Thoracic aorta (tissue), 2 donors: ENCODE measurements at places on chromosomes 12 and 14.

- H3K4me3 ChIP-seq = no peak overlapping the region
- no peaks in the 10 kb centered on the region for H3K27me3 ChIP-seq
- no peaks in the 10 kb centered on the region for H3K4me1 ChIP-seq
Observed at GRCh38 chr12:75964150-75964549, 67.4 kb downstream of the PHLDA1 start.

DNA sequence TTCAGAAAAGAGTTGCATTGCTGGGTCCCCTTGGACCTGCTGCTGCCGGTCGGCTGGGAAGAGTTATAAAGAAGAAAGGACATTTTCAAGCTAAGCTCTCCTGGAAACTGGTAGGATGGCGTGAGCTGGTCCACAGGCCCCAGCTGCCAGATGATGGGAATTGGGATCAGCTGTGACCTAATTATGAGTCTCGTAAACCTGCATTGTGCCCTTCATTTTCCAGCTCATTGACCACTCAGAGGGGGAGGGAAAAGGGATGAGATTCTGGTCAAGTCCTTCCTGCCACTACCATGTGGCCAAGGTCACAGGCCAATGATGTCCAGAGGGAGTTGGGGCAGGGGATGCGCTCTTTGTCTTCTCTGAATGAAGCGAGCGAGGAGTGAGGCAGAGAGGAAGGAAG is 320.9 kb downstream of the NRXN3 start:
- DNase-seq = no peak
- no peak overlapping the region for H3K27ac ChIP-seq
- no peak overlapping the region for H3K4me3 ChIP-seq
- H3K36me3 ChIP-seq = no peaks in the 10 kb centered on the region
- no peaks in the 10 kb centered on the region for H3K4me1 ChIP-seq
- no peaks in the 10 kb centered on the region for H3K27me3 ChIP-seq

DNA sequence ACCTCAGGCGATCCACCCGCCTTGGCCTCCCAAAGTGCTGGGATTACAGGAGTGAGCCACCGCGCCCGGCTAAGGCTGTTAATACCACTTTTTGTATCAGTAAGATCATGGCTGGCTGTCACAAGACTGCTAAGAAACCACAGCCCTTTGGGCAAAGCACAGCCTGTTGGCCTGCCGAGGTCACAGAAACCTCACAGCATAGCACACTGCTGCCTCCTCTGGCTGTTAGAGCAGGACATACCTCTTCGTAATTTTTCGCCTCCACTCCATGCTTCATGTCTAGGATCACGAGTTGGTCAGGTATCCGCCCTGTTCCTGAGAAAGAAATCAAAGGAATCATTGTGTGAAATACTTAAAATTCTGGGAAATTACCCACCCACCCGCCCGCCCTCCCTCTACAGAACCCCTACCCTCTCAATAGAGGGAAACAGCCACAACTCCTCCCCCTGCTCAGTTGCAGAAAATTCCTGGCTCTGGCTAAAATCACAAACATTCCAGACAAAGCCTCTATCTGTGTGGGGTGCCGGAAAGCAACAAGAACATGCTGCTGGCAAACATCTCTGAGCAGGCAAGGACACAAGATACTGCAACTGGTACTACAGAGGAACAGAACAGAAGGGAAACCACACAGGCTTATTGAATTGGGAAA is 20.7 kb upstream of the NEK9 start:
- no peaks in the 10 kb centered on the region for H3K27me3 ChIP-seq
- H3K4me1 ChIP-seq = peaks cover 13% of the 10 kb centered on the region
- H3K36me3 ChIP-seq = peaks cover 11% of the 10 kb centered on the region
- DNase-seq = no peak

- H3K27me3 ChIP-seq = no peaks in the 10 kb centered on the region
- H3K27ac ChIP-seq = no peak overlapping the region
- no peak overlapping the region for H3K4me3 ChIP-seq
- DNase-seq = no peak
Observed at GRCh38 chr12:58163021-58163420, 221.7 kb downstream of the ATP23 start.

- H3K27me3 ChIP-seq = no peaks in the 10 kb centered on the region
- DNase-seq = no peak
- no peaks in the 10 kb centered on the region for H3K36me3 ChIP-seq
- H3K4me1 ChIP-seq = no peaks in the 10 kb centered on the region
- H3K27ac ChIP-seq = no peak overlapping the region
Observed at GRCh38 chr12:131075611-131076010, 121.9 kb downstream of the ADGRD1 start.

DNA sequence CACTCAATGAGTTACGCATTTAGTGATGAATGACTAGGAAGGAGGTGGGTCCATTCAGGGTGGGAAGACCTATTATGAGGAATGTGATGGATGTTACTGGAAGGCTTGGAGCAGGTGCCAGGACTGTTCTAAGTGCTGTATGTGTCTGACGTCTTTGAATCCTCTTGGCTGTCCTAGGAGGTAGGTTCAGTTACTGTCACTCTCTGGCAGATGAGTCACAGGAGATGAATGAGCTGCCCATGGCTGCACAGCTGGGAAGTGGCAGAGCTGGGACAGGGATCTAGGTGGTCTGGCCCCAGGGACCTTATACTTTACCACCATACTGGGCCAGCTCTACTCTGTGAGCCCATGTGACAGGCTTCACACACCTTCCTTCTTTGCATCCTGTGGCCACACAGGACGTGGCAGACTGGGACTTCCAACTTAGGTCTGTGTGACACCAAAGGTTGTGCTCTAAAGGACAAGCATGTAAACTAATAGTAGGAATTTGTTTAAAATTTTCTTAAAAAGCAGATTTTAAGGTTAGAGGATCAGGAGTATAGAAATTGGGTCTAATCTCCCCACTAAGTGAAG is 24.0 kb downstream of the TCTN1 start:
- DNase-seq = no peak
- H3K27ac ChIP-seq = no peak overlapping the region
- H3K36me3 ChIP-seq = no peaks in the 10 kb centered on the region

DNA sequence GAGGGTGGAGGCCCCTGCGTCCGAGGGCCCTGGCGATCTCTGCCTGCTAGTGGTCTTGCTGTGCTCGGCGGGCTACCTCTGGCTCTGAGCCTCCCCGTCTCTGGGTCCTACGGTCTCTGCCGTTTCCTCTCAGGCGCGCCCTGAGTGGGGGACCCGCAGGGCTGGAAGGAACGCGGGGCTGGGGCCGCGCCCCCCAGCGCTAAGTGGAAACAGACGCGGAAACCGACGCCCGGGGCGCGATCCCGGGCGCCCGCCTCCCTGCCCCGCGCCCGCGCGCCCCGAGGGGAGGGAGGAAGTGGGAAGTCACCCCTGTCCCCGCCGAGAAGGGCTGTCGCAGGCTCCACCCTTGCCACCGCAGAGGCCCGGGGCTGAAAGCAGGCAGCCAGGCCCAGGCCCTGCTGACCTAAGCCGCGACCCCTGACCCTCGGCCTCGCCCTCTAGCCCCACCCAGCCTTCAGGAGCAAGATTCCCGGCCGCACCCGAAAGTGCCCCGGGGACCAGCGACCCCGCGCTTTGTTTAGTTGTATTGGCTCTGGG is 831 bp downstream of the CRIP1 start:
- peak overlapping the region; percentile 82 for H3K4me3 ChIP-seq
- peak overlapping the region; percentile 74 for H3K27ac ChIP-seq
- DNase-seq = no peak
- H3K4me1 ChIP-seq = peaks cover 38% of the 10 kb centered on the region

GRCh38 chr12:119459481-119459880 is 125.0 kb downstream of the CCDC60 start:
- H3K4me3 ChIP-seq = no peak overlapping the region
- no peak overlapping the region for H3K27ac ChIP-seq
- no peaks in the 10 kb centered on the region for H3K4me1 ChIP-seq

GRCh38 chr12:26726956-26727355 is 106.0 kb downstream of the ITPR2 start:
- no peak overlapping the region for H3K4me3 ChIP-seq
- H3K4me1 ChIP-seq = peaks cover 26% of the 10 kb centered on the region
- H3K27me3 ChIP-seq = no peaks in the 10 kb centered on the region
- no peak overlapping the region for H3K27ac ChIP-seq

- H3K4me3 ChIP-seq = no peak overlapping the region
- no peaks in the 10 kb centered on the region for H3K27me3 ChIP-seq
- no peak overlapping the region for H3K27ac ChIP-seq
- H3K36me3 ChIP-seq = no peaks in the 10 kb centered on the region
- H3K4me1 ChIP-seq = no peaks in the 10 kb centered on the region
Observed at GRCh38 chr12:21704847-21705246, 47.2 kb upstream of the LDHB start.

- peak overlapping the region; percentile 98 for H3K4me3 ChIP-seq
- no peak for DNase-seq
- no peak overlapping the region for H3K27ac ChIP-seq
- H3K4me1 ChIP-seq = peaks cover 16% of the 10 kb centered on the region
- H3K27me3 ChIP-seq = no peaks in the 10 kb centered on the region
- no peaks in the 10 kb centered on the region for H3K36me3 ChIP-seq
Observed at GRCh38 chr12:132711080-132711843, 620 bp downstream of the PGAM5 start.

DNA sequence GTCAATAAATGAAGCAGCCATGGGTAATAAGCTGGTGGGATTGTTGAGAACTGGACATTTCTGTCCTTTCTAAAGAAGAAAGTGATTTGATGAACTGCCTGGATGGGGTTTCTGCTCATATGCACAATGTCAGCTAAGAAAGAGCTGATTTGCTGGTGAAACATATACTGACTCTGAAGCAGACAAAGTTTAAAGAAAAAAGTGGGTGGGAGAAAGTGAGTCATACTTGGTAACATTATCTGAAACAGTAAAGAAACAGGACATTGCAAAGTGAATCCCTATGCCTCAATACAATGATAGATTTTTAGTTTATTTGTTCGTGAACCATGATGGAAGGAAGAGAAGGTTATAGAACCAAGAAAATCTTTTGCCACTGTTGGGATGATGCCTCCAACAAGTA is 95.6 kb upstream of the DNM1L start:
- H3K4me3 ChIP-seq = no peak overlapping the region
- H3K27ac ChIP-seq = no peak overlapping the region
- peaks cover 4% of the 10 kb centered on the region for H3K36me3 ChIP-seq
- no peaks in the 10 kb centered on the region for H3K4me1 ChIP-seq

GRCh38 chr12:95836630-95837239 is 22.0 kb upstream of the SNRPF start:
- no peak overlapping the region for H3K4me3 ChIP-seq
- no peaks in the 10 kb centered on the region for H3K27me3 ChIP-seq
- DNase-seq = no peak

DNA sequence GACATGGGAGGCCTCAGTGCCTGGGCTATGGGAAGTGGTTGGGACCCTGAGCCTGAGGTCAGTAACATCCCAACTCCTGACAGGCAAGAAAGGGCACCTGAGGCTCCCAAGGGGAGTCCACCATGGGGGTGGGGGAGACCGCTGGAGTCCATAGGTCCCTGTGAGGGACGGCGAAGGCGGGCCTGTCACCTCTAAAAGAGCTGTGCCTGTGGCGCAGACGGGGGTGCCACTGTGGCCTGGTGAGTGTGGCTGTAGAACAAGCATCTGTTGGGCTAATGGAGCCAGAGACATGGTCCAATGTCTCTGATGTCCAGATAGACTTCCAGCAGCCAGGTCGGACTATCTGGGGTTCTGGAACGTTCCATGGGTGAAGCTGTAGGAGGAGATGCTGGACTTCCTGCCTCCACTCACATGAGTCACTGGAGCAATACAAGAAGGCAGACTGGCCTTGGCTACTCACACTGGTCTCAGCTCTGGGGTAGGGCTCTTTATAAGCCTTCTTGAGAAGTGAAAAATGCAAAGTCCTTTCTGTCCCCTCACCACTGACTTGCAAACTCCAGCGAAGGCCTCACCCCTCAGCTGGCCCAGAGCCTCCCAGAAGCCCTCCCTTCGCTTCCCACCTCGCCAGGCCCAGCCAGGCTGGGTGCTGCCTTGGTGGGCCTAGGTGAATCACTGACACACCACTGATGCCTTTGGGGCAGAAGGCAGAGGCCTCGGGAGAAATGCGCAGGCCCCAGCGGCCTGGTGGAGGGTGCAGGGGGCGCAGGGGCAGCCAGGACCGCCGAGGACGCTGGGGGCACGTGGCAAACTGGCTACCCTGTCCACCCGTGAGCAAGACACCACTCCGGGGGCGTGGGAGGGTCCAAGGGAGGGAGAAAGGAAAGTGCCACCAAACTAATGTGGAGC is 1.1 kb upstream of the TRAF3 start:
- peak overlapping the region; percentile 63 for H3K4me3 ChIP-seq
- H3K4me1 ChIP-seq = peaks cover 20% of the 10 kb centered on the region
- H3K27ac ChIP-seq = peak overlapping the region; percentile 63
- H3K36me3 ChIP-seq = no peaks in the 10 kb centered on the region

- H3K36me3 ChIP-seq = no peaks in the 10 kb centered on the region
- H3K27ac ChIP-seq = no peak overlapping the region
- H3K4me1 ChIP-seq = no peaks in the 10 kb centered on the region
- no peak overlapping the region for H3K4me3 ChIP-seq
- H3K27me3 ChIP-seq = no peaks in the 10 kb centered on the region
- no peak for DNase-seq
Observed at GRCh38 chr14:72275242-72275641, 343.0 kb downstream of the RGS6 start.

- no peaks in the 10 kb centered on the region for H3K27me3 ChIP-seq
- H3K4me3 ChIP-seq = peak overlapping the region; percentile 59
- no peak overlapping the region for H3K27ac ChIP-seq
- no peaks in the 10 kb centered on the region for H3K36me3 ChIP-seq
- peaks cover 7% of the 10 kb centered on the region for H3K4me1 ChIP-seq
- DNase-seq = no peak
Observed at GRCh38 chr12:119803381-119803791, 73.7 kb downstream of the CIT start.

DNA sequence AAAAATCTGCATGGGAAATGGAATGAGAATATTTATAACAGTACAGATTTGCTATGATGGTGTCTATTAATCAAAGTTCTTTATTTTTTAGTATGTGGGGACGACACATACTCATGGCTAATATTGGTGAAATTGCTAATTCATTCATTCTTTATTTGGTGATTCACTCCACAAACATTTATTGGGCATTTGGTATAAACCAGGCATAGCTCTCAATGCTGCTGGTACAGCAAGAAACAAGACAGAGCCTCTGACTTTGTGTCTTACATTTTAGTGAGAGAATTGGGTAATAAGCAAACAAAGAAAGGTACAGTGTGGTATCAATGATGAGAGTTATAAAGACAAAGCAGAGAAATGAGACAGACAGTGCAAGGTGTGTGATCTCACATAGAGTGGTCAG is 129.5 kb downstream of the RGS6 start:
- no peak overlapping the region for H3K27ac ChIP-seq
- no peaks in the 10 kb centered on the region for H3K27me3 ChIP-seq
- H3K4me3 ChIP-seq = no peak overlapping the region
- no peak for DNase-seq
- no peaks in the 10 kb centered on the region for H3K4me1 ChIP-seq
- no peaks in the 10 kb centered on the region for H3K36me3 ChIP-seq

DNA sequence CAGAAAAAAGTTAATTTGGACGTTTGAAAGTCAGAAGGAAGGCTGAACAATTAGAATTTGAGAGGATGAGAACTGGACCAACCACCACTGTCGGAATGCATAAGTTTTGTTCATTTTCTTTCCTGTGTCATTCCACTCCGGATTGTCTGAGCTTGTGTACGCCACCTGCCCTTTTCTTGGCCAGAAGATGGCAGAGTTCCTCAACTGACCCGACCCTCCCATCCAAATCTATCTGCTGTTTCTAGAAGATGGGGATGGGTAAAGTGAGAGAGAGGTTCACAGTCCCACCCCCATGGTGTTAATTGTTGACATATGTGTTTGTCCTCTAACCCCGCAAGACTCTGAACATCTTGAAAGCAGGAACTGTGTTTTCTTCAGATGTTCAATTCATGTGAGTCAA is 388.0 kb downstream of the VRK1 start:
- no peaks in the 10 kb centered on the region for H3K27me3 ChIP-seq
- H3K36me3 ChIP-seq = no peaks in the 10 kb centered on the region
- DNase-seq = no peak
- no peak overlapping the region for H3K4me3 ChIP-seq
- no peak overlapping the region for H3K27ac ChIP-seq
- H3K4me1 ChIP-seq = no peaks in the 10 kb centered on the region
